ENCODE measurements at places on chromosomes 6 and 20.

GRCh38 chr20:9348747-9349146, 165.6 kb upstream of the LAMP5 start:
- peak; percentile 54 for DNase-seq

DNA sequence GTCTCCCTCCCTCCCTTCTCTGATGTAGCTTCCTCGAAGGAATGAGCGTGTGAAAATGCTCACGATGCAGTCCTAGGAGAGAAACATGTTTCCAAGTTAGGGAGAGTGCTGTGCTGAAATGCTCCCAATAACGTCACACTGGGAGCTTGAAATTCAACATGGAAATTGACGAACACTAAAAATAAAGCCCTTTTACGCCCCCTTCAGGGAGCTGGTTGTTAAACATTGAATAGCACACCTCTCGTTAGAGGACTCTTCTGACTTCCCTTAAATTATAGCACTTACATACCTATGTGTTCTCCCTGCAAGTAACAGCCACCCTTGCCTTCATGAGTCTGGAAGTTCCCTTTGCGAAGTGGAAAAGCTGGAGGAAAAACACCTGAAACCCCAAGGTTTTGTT, 88.6 kb downstream of the BFSP1 start:
- no peak for DNase-seq

DNA sequence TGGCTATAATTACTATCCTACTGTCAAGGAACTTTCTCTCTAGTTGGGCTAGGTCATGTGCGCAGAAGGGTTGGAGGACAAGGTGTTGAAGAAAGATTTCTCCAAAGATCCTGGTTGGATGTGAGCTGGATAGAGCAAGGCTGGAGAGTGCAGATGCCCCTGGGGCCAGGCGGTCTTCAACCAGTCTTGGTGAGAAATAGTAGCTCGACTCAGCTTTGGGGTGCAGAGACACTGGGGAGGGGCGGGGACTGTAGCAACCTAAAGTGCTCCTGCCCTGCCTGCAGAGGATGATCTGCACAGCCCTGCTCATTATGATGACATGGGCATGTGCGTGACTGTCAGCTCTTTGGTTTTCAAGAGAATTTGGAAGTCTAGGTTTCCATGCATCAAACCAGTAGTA, 35.9 kb downstream of the PHACTR3 start:
- no peak for DNase-seq

GRCh38 chr20:8005033-8005432, 14.5 kb downstream of the TMX4 start:
- no peak for DNase-seq

- DNase-seq: no peak
Observed at GRCh38 chr20:49156481-49156880, 31.7 kb downstream of the STAU1 start.

DNA sequence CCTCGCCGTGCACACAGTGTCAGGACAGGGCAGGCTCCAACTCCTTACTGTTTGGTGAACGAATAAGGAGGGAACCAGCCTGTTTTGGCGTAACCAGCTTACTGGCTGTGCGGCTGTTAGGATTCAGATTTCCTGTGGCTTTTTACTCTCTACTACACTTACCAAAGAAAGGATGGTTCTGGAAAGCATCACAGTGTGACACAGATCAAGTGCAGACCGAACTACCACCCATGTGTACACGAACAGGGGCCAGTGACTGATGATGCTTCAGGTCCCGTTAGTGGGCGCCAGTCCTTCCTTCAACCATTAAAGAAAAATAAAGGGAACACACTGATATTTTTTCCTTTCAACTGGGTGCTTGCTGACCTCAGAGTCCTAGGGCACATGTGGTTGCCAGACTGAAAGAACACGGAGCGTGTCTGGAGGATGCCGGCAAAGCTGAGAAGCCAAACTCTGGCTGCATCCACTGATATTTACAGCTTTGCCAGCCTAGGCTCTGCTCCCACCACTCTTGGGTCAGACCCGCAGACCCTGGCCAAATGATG, 352.3 kb upstream of the AGPAT4 start:
- DNase-seq: no peak
